ENCODE measurements at places on chromosomes 2 and 18.

GRCh38 chr18:8176109-8176508 lies 433.1 kb upstream of the RAB12 start:
- DNase-seq: no peak

DNA sequence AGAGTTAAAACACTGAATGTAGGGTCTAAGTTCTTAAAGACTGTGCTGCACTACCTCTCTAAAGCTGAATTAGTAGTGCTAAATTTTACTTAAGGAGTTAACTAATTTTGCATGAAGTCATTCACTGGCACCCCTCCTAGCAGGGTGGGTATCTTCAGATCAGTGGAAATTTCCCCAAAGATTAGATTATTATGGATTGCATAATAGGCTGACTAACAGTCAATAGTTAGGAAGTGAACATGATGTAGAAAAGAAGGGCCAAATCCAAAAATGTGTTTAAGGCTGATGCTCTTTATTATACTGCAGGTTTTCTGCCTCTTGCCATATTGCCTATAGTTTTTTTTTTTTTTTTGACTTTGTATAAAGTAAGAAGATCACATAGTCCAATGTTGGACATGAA lies 5.2 kb downstream of the ZNF638 start:
- DNase-seq: no peak

GRCh38 chr18:30763902-30764350 lies 278.6 kb downstream of the DSC3 start:
- DNase-seq: no peak

GRCh38 chr2:38432820-38433606 lies 55.9 kb upstream of the ATL2 start:
- DNase-seq: no peak

GRCh38 chr2:72527424-72527823 lies 298.4 kb downstream of the EXOC6B start:
- no peak for DNase-seq

- DNase-seq: peak; percentile 38
Measured at GRCh38 chr2:26847655-26848335, at the start of gene DPYSL5. TSS of gene DPYSL5 (plus strand) at chr2:26848132. CDS start at chr2:26898500, 50,368 bp downstream.

GRCh38 chr2:29920631-29921559 lies 491 bp downstream of the ALK start:
- no peak for DNase-seq

GRCh38 chr18:8562070-8562469 lies 47.2 kb upstream of the RAB12 start:
- no peak for DNase-seq

GRCh38 chr2:241151934-241152660 lies 1.8 kb downstream of the PPP1R7 start:
- DNase-seq: no peak

DNA sequence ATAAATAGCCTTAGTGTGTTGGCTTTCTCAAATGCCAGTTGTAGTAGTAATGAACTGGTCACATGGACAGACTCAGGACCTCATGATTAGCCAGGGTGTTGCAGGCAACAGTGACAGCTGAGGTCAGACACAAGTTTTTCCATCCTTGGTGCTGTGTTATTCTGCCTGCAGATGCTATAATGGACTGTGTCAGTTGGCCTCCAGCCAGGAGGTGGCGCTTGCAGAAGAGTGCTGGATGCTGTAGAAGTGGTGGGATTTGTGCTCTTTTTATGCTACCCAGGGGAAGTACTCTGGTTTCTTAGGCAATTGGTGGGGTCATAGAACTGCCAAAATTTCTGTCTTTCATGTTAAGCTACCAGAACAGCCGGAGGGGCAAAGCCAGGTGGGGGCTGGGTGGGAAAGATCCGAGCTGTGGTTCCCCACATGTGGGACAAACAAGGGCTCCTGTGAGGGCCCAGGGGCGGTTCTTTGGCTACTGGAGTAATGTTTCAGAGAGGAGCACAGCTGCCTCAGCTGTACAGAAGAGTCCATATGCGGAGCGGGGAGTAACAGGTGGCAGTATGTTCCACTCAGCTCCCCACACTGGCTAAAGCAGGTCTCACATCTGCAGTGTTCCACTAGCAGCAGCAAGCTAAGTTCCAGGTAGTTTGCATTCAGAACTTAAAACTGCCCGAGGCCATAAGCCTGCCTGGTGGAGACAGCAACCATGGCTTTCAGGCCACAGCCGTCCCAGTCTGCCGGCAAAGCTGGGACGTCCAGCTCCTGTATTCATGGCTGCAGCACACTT lies 104.4 kb downstream of the GULP1 start:
- DNase-seq: no peak

- DNase-seq: no peak
Measured at GRCh38 chr18:47341678-47342077, 90.2 kb upstream of the SKOR2 start.

DNA sequence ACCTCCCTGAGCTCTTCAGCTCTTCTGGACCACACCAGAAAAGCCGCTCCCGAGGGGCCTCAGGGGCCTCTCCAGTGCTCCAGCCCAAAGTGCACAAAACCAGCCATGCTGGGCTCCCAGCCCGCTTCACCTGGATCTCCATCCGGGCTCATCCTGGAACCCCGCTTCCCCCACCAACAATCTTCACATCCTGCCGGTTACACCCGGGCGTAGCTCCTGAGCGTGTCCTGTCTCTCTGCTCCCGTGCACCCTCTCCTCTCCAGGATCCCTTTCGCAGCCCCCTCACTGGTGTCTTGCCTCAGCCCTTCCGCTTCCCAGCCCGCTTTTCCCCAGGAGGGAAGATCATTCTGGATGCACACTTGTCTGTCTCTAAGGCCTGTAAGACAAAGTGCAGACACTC lies 123.7 kb upstream of the GLI2 start:
- DNase-seq: no peak

GRCh38 chr2:240278661-240279060 lies 138.2 kb upstream of the OTOS start:
- DNase-seq: no peak

GRCh38 chr2:9549420-9549819 lies 6.2 kb downstream of the ADAM17 start:
- no peak for DNase-seq

DNA sequence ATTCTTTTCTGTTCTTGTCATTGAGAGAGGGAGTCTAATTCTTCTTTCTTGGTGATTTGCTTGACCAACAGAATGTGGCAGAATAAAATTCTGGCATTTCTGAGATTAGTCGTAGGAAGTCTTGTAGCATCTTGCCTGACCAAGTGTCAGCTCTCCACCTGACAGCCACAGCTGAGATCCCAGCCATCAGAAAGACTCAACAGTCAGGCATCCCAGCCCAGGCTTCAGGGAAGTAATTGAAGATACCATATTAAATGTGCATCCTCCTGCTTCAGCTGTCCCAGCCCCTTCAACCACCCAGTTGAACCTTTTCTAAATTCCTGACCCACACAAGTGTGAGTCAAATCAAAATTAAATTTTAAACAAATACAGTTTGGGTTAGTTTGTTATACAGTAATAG lies 208.3 kb downstream of the PIK3C3 start:
- DNase-seq: no peak

DNA sequence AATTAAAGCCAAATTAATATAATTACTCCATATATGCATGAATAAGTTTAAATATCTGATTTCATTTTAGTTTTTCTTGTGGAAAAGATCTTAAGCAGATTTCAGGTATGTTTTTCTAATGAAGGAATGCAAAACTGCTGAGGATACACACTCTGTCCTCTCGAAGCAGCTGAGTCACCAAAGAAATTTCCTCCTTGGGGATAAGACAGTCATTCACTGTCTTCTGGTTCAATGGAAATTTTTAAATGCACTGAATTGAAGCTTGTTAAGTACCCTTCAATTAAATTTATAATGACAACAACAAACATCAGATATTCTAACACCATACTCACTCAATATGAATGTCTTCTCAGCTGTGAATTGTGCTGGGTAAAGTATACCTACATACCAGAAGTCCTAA lies 101.5 kb upstream of the DNER start:
- DNase-seq: no peak

- DNase-seq: no peak
Measured at GRCh38 chr2:137968477-137969417, 4.5 kb downstream of the HNMT start.

DNA sequence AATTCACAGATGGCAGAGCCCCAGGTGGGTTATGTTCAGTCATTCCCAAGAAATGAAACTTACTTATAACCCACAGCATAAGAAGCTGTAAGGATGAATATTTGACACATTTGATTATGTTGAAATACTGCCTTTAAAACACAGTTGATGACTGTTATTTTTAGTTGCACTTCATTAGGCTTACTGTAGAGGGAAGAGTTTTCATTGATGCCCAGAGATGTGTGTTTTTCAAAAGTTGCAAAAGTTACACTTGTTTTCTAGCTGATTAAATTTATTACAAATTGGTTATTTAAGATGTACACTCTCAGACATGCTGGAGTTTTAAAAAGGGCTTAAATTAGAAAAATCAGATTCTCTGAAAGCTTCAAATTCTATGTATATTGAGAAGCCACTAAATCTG lies 506.1 kb downstream of the PARD3B start:
- DNase-seq: no peak

DNA sequence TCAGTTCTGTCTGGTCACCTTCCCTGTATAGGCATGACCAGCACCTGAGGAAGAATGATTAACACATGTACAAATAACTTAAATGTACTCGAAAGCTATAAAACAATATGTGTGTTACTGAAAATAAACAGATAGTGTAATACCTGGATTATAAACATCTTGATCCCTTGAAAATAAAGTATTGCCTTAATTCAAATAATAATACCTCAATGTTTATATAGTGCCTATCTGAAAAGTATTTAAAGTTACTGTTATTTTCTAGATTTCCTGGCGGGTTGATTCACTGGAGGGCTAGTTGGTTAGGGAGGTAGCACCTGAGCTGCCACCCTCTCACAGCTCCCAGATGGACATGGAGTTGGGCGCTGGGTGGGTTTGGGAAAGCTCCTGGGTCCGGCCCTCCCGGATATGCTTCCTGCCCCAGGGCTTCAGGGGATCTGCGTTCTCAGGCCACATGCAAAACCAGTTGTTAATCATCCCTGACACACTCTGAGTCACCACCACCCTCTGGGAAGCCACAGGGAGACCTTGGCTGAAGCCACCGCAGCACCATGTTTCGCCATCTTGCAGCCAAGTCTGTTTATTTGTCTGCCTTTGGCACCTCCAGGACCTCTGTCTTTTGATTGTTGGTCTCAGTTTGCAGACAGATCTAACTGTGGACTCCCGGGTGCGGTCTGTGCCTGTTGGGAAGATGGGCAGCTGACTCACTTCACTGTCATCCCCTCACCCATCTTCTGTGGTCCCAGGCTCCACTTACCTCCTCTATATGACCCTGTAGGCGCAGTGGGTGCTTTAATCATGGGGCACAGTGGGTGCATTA lies 35.3 kb downstream of the RAB31 start:
- peak; percentile 91 for DNase-seq

GRCh38 chr2:2590141-2590540 lies 259.1 kb upstream of the MYT1L start:
- no peak for DNase-seq

DNA sequence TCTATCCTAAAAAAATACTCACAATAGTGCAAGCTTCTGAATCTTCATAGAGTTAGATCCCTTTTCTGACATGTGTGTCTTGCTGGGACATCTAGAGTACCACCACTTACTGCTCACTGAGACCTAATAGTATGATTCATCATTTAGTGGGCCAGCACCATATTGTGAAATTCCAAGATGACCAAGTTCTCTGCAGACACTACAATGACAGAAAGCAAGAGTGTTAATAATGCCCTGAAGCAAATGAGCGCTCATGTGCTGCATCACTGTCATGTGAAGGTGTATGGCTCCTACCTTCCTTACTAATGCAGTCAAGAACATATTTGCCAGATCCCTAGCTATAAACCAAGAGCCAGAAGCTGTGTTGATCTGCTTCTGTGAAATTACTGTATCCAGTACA lies 606.2 kb upstream of the NXPH2 start:
- no peak for DNase-seq

GRCh38 chr2:112795774-112796173 lies 11.5 kb upstream of the IL1A start:
- no peak for DNase-seq

- DNase-seq: no peak
Measured at GRCh38 chr2:187936228-187936627, 355.4 kb upstream of the GULP1 start.

DNA sequence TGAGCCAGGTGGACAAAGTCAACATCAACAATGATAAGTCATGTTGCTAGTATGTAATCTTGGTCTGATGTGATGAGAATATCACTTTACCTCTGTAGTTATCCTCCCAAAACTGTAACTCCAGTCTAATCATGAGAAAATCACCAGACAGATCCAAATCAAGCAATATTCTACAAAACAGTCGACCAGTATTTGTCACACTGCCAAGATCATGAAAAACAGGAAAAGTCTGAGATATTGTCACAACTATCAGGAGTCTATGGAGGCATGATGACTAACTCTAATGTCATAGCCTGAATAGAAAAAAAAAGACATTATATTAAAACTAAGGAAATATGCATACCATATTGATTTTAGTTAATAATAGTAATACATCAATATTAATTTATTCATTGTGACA lies 1883.3 kb upstream of the CELF4 start:
- DNase-seq: no peak

DNA sequence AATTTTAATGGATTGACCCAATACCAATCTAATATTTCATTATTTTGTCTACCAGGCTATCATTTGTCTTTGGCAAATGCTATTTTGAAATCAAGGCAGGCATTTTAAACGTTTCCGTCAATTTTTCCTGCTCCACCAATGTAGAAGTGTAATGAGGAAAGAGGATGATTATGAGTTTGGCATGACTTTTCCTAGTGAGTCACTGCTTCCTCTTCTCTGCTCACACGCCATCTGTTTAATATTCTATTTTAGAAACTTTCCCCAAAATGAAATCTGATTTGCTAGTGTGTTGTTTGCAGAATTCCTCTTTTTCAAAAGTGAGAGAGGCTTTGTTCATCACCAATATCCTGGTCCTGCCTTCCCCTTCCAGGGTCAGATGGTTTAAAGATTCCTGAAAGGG lies 42.5 kb upstream of the PID1 start:
- no peak for DNase-seq

DNA sequence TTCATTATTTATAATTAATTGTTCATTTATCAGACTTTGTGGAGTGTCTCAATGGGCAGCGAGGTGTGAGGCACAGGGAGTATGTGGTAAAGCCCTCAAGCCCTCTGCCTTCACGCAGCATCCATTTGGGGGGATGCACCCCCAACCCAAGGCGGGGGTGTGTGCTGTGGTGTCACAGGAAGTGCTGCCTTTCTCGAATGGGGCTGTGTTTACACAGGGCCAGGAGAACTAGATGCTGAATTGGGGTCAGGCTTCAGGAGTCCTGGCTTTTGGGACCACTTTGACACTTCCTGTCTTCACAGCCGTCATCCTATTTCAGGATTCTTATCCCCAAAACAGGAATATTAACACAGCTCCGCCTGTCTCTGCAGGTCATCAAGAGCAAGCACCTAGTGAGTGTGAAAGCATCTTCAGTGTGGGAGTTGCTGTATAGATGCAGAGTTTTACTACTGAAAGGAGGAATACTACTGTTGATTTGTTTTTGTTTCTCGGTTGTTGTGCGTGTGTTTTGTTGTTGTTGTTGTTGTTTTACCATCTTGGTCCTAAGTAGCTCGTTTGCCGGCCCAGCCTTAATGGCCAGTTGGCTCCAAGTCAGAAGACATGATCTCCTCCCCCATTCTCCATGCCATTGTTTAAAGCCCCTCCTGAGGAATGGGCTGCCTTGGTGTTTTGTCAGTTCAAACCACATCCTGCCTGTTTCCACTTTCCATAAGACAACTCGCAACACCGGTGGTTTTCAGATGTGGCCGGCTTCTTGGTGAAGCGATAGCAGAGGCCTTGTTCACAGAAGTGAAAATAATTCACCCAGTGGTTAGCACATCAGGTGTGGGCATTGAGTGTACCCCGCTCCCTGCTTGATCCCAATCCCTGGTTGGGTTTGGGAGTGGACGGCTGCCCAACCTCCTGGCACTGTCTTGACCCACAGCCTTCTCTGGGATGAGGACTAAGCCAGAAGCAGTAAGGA lies 221.3 kb downstream of the BCL2 start:
- no peak for DNase-seq

Data from LoVo (cell line).